HT1080 (cell line): ENCODE measurements at places on chromosomes 16 and 17. TPM values are rescaled to one million over a fixed set of nuclear protein-coding genes. Genes with fewer than 3 reads are reported as not detected.

Gene JUP
- 1.6 and 4.0 TPM in 2 replicates for total RNA-seq

Gene KCNJ2
- 0.43 and 0.66 TPM in 2 replicates for total RNA-seq

Gene RCVRN
- not detected in 2 replicates for total RNA-seq

Gene PTRH2
- 31.1 and 41.2 TPM in 2 replicates for total RNA-seq

Gene CAMKK1
- 9.2 and 11.8 TPM in 2 replicates for total RNA-seq

Gene CD300LG
- not detected in 2 replicates for total RNA-seq
